ENCODE measurements at places on chromosomes 1 and 21.
A peak's percentile ranks its signal among the peaks of the same experiment; 100 is the strongest.

DNA sequence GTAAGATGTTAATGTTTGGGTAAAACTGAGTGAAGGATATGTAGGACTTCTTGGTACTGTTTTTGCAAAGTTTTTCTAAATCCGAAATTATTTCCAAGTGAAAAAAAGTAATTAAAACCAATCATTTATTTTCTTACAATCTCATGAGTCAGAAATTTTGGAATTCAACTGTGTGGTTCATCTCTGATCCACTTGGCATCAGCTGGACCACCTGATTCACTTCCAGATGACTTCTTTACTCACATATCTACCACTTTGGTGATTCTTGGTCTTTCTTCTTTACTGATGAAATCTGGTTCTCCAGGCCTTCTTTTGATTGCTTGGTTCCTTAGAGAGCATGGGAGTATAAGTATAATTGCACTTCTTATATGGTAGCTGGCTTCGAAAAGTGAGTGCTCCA, 254.9 kb upstream of the CACYBP start:
- no peak for DNase-seq

GRCh38 chr1:150233359-150234308, 2.3 kb downstream of the ANP32E start:
- no peak for DNase-seq

DNA sequence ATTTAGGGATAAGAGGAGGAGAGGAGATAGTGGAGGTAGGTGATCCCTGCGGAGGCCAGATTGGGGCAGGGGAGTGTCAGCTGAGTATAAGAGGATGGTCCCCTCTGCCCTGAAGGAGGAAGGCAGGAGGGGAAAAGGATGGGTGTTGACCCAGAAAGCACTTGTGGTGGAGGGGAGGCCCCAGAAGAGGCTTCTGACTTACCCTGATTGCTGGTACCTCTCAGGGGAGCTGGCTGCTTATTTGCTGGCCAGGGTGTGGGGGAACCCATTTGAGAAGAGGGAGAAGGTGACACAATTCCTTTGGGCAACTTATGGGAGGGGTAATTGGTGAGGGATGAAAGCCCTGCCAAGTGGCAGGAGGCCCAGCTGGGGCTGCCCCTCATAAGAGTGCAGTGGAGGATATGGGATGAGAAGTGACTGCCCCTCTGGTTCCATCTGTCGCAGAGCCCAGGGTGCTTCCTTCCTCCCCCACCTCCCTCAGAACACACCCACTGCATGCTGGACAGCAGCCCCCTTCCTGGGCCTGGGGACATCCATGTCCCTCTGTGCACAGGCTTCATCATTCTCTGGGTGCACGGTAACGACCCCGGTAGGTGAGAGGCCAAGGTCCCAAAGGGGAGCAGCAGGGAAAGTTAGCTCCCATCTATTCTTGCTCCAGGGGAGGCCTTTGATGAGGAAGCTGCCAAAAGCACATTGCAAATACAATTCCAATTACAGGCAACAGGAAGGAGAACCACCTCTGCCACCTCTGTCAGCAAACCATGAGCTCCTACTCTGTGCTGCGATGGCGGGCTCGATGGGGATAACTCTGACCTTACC, 1.4 kb upstream of the PCSK9 start:
- no peak for DNase-seq

GRCh38 chr21:44456915-44457736, 1.8 kb downstream of the LRRC3 start:
- DNase-seq: no peak

- no peak for DNase-seq
These were observed 183.6 kb downstream of the DYRK1A start for GRCh38 chr21:37550157-37550556.

DNA sequence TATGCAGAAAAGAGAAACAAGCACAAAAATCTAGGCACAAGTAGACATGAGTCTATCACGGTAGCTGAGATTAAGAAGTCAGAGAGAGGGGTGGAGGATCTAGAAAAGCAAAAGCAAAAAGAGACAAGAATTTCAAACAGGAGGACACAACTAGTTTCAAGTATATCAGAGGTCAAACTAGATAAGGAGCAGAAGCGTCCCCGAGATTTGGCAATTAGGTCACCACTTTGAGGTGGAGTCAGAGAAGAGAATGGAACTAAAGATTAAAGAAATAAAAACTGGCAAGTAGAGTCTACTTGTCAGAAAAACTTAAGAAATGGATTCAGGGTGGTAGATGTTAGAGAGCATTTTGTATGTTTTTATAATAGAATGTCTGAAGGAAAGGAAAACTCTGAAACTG, 2.3 kb downstream of the SF3B4 start:
- no peak for DNase-seq

DNA sequence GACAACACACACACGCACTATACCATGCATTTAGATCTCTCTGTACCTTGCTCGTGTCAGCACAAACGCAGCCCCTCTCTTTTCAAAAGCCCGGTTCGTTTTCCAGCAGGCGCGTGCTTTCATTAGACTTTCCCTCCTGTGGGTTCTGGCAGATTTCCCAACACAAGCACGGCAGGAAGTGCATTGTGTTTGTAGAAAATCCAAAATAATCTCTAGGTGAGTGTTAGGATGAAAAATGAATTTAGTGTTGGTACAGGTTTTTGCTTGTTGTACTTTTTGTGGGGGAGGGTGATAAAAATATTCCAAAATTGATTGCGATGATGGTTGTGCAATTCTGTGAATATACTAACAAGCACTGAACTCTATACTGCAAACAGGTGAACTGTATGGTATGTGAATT, 54.1 kb upstream of the POFUT2 start:
- peak; percentile 46 for DNase-seq

- DNase-seq: peak; percentile 58
These were observed 2.2 kb downstream of the FBXO28 start for GRCh38 chr1:224116131-224116530.

DNA sequence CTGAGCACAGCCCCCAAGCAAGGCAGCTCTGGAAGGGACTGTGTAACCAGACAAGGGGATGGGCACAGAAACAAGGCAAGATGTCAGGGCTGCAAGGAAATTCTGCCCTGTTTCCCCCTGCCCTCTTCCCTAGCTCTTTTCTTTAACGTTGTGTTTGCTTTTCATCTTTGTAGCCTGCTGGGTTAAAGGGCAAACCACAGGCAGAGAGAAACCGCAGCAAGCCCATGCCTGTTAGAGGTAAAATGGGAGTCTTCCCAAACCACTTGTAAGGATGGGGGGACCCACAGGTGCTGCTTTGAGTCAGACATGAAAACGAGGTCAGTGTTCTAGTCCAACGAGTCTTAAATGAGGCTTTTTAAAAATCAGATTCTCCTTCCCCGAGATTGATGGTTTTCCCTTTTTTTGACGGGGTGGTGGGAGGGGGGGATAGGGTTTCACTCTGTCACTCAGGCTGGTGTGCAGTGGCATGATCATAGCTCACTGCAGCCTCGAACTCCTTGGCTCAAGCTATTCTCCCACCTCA, 13.3 kb downstream of the TGFBR3 start:
- no peak for DNase-seq

DNA sequence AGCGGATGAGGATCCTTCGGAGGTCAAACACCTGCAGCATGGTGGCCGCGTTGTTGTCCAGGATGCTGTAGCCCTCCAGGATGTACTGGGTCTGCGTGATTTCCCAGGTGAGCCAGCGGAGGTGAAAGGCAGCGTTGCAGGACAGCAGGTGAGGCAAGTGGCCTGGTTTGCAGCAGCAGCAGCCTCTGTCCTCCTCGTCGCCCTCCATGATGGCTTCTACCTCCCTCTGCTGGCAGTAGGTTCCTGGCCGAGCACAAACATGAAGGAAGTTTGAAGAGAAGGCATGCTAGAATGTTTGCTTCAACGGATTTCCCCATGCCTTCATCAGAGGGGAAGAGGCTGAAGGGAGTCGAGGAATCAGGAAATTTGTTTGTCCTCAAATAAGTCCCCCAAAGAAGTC, 74.7 kb downstream of the NTPCR start:
- DNase-seq: no peak

DNA sequence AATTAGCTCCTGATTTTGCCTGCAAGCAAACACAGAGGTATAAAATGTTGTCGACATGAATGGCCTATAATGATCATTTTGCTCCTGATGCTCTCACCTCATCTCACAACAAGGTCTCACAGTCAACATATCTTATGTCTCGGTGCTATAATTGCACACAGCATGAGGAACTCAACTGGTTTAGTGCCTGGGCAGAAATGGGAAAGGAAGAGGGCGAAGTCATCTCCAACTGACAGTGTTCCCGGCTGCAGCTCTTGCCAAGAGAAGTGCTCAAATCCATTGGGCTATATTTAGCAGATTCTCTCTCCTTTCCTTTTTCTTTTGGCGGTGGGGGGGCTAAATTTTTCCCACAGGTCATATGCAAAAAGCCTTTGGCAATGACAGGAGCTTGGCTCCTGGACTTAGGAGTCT, 53.0 kb downstream of the SLC45A1 start:
- no peak for DNase-seq

DNA sequence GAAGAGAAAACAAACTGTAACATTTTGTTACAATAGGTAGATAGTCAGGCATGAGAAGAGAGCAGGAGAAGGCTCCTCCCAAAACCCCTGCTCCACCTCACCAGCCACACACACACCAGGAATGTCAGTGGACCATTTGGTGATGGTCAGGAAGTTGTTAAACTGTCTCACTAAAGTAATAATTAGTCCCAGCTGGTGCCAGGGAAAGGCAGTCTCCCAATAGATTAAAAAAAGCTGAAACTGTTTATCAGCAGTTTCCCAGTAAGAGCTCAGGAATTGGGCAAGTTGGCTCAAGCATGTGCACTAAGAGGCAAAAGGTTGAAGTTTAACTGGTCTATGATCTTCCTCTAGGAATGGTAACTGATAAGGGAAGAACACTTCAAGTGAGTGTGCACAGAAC, 249.6 kb downstream of the COL11A1 start:
- DNase-seq: no peak

- no peak for DNase-seq
These were observed 95.2 kb downstream of the ITPKB start for GRCh38 chr1:226643611-226644540.

- no peak for DNase-seq
These were observed 355.6 kb downstream of the USP25 start for GRCh38 chr21:16085421-16085820.
